Stimulated activated CD4-positive, alpha-beta T cell treated with anti-CD3 and anti-CD28 coated beads, Interleukin-1b, Interleukin-23, amount 100 ng/mL, for 4 hours (primary cell): ENCODE measurements at places on chromosomes 13 and 19.

- no peak for DNase-seq
Measured at GRCh38 chr19:30497034-30497433, 124.8 kb downstream of the ZNF536 start.

DNA sequence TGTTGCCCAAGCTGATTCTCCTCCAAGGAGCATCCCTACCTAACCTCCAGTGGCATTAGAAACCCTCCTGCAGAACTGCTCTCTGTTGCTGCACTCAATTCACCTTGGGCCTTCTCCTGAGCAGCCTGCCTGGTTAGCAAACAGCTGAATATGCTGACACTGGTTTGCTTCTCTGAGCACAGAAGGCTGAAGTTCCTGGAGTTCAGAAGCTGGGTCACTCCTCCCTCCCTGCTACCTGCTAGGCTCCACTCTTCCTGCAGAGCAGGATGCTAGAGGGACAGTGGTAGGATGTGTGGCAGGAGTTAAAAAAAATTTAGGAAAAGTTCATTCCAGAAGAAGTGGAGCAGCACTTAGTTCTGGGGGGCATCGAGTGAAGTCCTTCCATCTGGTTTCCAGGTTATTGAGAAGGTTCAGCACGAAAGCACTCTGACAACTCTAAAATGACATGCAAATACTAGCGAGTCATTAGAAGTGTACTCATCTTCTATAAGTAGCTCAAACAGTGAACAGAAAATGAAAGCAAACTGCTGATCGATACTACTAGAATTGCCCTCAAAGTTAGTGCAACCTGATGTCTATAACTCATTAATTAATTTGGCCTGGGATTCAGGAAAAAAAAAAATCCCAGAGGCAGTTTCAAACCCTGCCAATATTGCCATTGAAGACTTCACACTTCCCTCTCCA, 293.7 kb downstream of the POU4F1 start:
- DNase-seq = no peak

- no peak for DNase-seq
Measured at GRCh38 chr19:13094771-13095392, 7.8 kb downstream of the LYL1 start.

DNA sequence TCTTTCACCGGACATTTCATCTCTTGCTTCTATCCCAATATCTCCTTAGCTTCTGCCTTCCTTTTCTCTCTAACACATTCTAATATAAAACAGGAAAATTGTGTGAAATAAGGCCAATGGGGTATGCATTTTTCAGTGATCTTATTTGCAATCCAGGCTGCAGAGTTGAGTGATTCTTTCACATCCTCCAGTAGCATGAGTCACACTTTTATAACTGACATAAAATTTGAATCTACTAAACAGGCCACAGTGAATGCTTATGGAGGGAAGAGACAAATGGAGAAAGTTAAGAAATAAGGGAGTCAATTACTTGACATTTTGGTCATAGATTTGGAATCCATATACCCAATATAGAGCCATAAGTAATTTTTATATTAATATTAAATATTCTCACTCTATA, 1037.0 kb upstream of the SPRY2 start:
- DNase-seq = no peak

GRCh38 chr13:109764045-109764444, 22.3 kb downstream of the IRS2 start:
- DNase-seq = no peak
